Calu3 (cell line): ENCODE measurements at places on chromosomes 7 and 10. TPM values are rescaled to one million over a fixed set of nuclear protein-coding genes. Genes with fewer than 3 reads are reported as not detected.

Gene NEURL1
- 0.22 TPM in 1 of 2 replicates, not detected in the other for total RNA-seq

Gene PRPS1L1
- not detected in 2 replicates for total RNA-seq

Gene LAMB1
- total RNA-seq: 181 and 240 TPM in 2 replicates

Gene UBE3C
- 79.9 and 81.1 TPM in 2 replicates for total RNA-seq

Gene NFE2L3
- 74.3 and 108 TPM in 2 replicates for total RNA-seq

DNA sequence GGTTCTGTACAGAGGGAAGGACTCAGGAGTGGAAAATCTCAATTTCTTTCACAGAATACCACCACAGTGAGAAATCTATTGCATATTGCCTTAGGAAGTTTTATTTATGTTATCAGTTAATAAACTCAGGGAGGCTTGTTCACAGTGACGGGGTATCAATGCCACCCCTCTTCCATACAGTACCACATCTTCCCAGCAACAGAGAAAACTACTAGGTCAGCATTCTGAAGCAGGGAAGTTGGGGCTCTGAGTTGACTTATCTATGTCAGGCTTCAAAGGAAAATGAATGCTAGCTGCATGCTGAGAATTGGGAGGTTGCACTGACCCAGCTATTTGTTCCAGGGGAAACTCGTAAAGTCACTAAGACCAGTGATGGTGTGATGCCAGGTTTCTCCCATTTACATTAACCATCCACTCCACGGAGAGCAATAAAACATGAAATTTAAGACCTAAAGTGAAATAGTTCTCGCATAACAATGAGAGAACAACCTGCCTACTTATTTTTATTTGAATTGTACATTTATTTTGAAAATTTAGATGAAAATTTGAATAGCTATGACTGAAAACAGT is 266.7 kb downstream of the RNLS start:
- DNase-seq: no peak

DNA sequence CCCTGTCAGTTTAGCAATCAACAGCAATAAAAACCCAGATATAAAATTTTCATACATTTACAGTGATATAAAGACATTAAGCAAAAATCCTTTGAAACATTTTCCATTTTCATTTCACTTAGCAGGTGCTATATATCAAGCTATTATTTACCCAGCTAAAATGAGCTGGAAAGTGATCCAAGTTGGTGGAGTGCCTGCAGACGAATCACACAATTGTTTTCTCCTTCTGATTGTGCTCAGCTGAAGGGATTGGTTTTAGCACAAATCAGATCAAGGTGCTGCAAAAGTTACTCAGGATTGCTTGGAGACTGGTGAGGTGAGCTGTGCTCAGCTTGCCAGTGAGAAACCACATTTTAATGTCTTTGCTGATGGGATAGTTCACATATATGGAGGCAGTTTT is 138.1 kb downstream of the LRMDA start:
- DNase-seq: no peak

DNA sequence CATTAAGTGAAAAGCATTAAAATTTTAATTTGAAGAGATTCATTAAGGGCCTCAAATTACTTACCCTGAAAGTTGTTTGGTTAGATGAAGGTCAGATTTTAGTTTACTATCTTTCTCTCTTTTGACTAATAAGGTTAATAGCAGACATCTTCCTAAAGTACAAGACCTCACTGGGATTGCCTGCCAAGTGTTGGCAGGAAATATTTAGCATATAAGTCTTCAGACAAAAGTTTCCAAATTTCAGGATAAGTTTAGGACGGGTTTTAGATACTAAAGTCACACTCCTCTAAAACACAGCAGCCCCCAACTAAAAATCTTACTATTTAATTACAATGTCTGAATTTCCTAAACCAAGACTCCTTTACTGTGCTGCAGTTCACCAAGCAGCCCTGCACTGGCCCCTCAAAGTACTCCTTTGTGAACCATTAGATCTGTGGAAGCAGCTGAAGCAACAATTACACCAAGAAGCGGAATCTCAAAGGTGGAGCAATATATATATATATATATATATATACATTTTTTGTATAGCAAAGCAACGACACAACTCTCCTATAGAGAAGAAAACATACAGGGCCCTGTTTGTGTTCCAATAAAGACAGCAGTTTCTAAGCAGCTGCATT is 91.2 kb upstream of the KCNIP2 start:
- DNase-seq: no peak

DNA sequence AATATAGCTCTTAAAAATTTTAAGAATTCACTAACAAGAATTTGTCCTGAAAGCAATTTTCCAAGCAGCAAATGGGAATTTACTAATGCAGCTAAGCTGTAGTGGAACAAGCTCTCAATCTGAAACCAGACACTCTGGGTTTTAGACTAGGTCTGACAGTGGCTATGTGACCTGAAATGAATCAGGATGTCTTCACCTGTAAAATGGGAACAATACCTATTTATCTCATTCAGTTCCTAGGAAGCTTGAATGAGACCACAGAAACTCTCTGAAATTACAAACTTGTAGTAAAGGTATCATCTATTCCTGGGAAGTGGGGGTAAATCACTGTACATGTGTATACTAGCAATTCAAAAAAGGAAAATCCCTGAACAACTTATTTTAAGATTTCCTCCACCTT is 1.2 kb downstream of the DNAJC2 start:
- no peak for DNase-seq

DNA sequence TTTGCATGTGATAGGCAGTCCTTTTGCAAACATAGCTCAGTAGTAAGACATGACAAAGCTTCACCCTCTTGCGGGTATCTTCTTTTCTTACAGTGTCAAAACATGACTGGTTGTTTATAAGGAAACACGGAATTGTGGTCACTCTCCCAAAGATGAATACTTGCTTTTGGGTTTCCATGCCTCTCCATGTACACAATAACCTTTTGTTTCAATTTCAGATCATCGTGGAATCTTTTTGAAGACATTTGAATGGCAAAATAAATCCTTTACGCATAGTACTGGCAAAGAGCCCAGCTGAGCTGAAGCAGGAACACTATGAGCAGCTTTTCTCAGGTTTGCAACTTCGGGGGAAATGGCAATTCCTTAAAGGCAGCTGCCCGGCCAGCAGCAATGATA is 156.8 kb upstream of the FRMD4A start:
- no peak for DNase-seq

- peak; percentile 7 for DNase-seq
Observed at GRCh38 chr10:24207341-24207740, 1.6 kb upstream of the KIAA1217 start.

DNA sequence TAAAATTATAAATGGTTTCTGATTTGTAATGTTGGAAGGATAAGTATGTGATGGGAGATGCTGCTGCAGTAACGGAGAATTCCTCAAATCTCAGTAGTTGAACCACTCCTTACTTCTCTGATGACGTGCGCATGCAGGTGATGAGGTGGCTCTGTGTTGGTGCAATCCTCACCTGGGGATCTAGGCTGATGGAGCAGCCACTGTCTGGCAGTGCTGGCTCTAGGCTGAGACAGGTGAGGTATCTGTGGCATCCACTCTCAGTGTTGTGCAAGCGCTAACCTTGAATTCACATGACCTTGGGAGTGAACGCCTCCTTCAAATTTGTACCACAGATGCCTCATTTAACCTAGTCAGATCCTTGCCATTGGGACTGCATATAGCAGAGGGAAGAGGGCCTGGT is 35.0 kb downstream of the LHFPL3 start:
- no peak for DNase-seq

DNA sequence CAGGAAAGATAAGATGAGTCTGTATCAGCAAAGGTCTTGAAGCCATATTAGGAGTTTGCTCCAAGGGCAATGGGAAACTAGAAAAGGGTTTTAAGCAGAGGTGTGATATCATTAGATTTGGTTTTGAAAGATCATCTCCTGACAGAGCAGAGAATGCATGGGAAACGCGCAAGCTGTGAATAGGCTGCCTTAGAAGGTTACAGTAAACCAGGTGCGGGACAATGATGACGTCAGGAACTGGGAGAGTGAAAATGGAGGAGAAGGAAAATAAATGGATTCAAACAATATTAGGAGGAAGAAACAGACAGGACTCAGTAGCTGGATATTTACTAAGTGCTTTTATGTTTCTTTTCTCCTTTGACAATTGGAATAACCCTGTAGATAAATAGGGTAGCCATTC is 50.6 kb downstream of the CACNB2 start:
- no peak for DNase-seq

- DNase-seq: no peak
Observed at GRCh38 chr10:110834629-110835301, 37.0 kb upstream of the PDCD4 start.

DNA sequence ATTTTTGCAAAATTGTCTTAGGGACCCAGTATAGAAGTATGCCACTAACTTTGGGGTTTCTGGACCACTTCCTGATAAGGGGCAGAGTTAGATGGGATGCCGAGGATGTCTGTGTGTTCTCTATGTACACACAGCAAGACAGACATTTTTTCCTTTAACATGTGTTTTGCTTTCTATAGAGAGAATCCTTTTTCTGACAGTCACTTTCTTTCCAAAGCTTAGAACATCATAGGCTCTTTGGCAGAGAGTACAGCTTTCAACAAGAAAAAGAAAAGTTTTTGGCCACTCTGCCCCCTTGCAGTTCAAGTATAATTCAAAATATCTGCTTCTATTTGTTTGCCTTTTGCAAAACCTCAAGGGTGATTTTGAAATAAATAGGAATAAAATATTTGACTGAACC is 44.1 kb downstream of the PAPSS2 start:
- no peak for DNase-seq
